ENCODE measurements at places on chromosomes 5 and 9.

- no peak for DNase-seq
Measured at GRCh38 chr5:8864053-8864452, 681.8 kb downstream of the SEMA5A start.

GRCh38 chr5:58484505-58484904 is 6.7 kb upstream of the GAPT start:
- DNase-seq = no peak

DNA sequence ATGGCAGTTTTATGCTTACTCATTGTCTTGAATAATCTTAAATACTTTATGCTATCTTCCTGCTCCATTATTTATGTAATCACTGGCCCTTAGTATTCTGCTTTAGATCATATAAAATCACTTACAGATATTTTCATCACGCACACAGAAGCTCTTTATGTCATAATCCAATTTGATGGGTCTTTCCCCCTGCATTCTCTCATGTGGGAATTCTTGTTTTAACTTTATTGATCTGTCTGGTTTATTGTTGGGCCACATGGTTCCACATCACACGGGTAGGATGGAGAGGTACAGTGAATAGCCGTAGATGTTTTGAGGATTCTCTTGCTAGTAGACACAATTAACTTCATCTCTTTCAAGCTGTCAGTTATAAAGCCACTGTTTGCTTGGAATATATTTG is 27.0 kb downstream of the PLPPR1 start:
- DNase-seq = no peak

DNA sequence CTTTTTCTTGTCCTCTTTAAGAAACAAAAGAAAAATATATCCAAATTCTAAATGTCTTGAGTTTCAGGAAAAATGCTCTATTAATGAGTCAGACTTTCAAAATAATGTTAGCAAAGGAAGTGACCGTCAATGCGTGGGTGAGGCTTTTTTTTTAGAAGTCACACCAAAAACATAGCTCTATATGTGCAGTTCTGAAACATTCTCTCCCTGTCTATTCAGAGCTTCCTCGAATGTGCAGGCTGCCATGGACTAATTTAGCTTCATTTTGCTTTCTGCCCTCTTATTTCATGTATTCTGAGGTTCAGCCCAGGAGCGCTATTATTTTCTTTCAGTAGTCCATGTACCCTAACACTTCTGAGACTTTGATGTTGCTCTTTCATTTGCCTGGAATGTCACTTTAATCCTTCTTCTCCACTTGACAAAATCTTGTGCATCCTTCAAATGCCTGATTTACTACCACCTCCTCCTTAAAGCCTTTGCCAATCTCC is 72.5 kb upstream of the RASA1 start:
- DNase-seq = no peak

DNA sequence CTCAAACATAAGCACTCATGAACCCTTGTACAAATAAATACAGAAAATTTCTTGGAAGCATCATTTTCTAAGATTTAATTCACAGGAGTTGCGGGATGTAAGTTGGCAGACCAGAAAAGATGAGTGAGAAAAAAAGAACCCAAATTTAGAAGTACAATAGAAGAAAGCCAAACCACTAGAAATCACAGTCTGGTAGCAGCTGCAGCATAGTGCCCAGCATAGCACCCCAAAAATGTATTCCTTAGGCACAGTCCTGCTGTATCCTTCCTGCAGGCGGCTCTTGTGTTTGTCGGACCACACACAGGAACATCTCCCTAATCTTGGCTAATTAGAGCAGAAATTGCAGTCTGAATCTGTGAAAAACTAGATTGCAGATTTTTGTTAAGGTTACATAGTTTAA is 208.5 kb upstream of the TRPM3 start:
- no peak for DNase-seq

DNA sequence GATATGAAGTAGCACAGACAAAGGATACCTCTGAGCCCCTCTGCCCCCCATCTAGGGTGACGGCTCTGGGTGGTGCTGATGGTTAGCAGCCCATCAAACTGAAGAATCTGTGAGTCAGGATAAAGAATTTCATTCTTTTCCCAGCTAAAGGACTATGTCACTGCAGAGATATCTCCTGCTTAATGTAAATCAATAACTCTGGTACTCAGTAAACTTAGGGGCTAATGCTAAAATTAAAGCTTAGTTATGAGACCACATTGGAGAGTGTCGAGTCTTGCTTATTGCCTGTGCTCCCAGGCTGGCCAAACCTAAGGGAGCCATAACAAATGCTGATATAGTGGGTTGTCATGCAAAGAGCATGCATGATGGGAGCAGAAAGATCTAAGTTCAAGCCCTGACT is 25.6 kb upstream of the ACTBL2 start:
- no peak for DNase-seq

DNA sequence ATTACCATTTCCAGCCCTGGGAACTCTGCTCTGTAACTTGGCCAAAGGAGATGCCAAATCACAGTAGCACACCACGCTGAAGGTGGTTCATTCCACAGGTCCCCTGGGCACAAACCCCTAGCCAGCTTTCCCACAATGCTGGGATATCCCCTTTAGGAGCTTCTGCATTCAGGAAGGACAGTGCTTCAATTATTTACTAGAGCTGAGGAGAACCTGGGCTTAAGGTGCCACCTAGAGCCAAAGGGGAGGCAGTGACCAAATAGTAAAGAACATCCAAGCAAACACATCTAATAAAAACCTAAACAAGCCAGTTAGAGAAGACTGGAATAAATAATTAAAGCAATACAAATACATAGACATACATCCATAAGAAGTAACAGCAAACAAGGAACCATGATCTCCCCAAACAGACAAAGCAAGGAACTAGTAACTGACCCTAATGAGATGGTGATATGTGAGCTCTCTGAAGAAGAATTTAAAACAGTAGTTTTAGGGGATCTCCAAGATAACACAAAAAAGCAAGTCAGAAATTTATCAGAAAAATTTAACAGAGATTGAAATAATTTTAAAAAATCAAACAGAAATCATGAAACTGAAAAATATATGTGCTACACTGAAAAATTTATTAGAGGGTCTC is 14.6 kb downstream of the KIF4B start:
- no peak for DNase-seq

DNA sequence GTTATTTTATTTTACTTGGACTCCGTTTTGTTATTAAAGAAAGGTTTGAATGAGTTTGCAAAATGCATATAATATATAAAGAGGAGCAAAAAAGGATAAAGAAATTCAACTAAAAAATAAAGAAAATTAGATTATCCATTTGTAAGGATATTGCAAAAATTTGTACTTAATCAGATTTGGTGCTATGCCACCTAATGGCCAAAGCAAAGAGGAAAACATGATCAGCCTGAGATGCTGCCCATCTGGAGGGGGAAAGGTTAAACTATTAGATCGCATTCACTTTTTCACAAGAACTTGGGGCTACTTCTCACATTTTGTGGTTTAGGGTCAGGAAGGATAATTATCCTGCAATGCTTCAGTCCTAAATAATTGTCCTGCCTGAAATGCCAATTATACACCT is 350.6 kb downstream of the MLLT3 start:
- DNase-seq = no peak

DNA sequence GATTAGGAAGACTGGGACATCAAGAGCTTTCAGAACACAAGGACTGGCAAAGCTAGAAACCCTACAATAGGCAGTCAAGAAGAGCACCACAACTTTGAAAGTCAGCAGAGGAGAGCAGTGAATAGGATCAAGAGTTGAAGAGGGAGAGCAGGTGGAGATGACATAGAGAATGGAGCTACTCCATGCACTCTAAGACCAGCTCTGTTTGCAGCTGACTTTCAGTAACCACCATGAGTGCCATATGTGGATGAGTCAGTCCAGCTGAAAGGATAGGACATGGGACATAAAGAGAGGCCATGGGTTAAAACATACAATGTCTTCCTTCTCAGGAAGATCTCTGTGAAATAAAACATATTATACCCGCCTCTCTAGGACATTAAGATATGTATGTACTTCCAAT is 289.1 kb upstream of the KLF4 start:
- no peak for DNase-seq

DNA sequence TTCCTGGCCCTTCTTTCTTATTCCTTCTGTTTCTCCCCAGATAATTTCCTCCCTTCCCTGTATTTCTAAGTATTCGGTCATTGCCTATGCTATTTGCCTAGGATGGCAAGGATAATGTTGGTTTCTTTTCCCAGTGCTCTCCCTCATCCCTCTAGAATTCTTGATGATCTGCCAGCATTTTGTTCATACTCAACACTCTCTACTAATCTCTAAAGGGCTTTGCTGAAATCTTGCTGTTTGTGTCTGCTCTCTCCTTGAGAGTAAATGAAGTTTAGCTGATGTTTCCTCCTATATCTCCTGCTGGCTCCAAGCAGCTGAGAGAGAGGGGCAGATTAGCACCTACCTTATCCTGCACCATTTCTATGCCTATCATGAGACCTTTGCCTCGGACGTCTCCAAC is 38.1 kb downstream of the AGXT2 start:
- DNase-seq = no peak

- no peak for DNase-seq
Measured at GRCh38 chr5:75670577-75670976, 46.7 kb downstream of the POC5 start.

GRCh38 chr5:132023258-132024116 is 12.0 kb upstream of the ACSL6 start:
- DNase-seq = peak; percentile 52

- no peak for DNase-seq
Measured at GRCh38 chr9:87665505-87665904, 60.4 kb upstream of the CTSL start.

GRCh38 chr5:148382961-148383360 is 797 bp upstream of the FBXO38 start:
- no peak for DNase-seq

DNA sequence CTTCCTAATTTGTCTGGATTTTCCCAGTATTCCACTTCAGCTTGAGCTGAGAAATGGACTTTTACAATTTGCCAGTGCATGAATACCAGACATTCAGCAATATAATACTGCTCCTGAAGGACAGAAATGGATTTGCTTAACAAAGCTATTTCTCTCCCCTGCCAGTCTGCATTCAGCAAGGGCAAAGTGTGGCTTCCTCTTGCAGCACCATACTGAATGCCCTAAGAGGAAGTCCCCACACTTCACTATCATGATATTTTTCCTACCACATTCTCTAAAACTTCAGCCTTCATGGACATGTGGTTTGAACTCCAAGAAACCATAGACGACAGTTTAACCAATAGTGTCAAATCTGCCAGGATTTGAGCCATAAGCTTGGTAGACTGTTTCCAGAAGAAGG is 19.8 kb upstream of the TLE4 start:
- DNase-seq = no peak

DNA sequence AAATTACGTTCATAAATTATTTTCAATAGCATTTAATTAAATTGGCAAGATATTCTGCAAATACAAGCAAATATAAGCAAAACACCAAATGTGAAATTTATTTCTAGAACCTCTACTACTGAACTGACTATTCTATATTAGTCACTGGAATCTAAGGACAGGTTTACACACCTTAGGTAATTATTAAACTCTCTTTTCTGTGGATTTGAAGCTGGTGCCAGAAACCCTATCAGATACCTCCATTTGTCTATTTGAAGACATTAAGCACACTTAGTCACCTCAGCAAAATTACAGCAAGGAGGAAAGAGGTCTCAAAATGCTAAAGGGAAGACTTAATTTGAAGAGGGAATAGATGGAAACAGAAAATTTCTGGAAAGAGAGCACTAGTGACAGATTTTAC is 83.4 kb downstream of the CPLANE1 start:
- no peak for DNase-seq

DNA sequence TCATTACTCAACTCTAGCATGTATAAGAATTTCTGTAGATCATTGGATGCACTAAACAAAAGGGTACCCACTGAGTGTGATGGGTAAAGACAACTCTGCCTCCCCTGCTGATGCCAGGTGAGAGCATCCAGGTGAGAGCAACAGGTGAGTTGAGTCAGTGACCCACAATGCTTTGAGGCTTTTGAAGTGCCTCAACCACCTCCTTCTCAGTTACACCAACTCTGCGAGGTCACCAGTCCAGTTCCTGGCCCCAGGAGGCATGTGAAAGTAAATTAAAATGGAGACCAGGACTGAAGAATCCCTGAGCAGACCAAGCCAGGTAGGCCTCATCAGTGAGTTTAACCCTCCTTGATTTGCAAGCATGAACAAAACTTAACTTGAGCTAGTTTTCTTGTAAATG is 505.8 kb downstream of the EBF1 start:
- DNase-seq = no peak

DNA sequence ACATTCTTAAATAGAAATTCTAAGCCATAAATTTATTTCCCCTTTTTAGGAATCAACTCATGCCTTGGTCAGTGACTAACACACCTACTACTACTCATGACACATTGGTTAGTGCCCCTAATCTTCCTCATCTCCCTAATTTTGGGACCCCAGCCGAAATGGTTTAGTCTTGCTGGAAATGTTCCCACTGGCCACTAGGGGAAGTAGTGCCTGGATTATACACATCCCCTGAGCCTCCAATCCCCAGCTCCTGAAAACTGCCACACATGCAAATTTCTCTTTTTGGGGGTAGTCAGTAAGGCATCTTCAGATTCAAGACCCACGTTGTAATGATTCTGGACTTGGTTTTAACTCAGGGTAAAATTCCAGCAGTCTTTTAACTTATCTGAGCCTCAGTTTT is 79.8 kb downstream of the HSD17B3 start:
- DNase-seq = no peak

DNA sequence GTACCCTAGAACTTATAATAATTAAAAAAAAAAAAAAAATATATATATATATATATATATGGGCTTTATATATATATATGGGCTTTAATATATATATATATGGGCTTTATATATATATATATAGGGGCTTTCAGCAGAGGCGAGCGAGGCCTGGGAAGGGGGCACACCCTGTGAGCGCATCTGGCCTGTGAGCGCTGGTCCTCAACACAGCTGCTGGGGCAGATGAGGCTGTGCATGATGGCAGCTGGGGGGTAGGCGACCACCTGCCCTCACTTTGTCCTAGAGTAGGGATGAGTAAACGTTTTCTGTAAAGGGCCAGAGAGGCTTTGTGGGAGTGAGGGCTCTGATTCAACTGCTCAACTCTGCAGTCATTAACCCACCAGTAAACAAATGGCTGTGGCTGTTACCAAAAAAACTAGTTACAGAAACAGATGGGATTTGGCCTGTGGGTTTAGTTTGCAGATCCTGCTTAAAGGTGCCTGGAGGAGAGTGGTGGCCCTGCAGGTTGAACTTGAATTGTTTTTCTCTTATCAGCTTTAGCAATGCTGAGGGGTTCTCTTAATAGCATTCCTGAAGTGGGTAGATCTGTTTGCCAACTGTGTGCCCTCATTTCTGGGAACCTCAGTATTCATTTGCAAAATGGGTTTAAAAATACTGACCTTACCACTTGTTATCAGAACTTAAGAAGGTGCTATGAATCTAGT is 88.1 kb upstream of the EPB41L4B start:
- no peak for DNase-seq

DNA sequence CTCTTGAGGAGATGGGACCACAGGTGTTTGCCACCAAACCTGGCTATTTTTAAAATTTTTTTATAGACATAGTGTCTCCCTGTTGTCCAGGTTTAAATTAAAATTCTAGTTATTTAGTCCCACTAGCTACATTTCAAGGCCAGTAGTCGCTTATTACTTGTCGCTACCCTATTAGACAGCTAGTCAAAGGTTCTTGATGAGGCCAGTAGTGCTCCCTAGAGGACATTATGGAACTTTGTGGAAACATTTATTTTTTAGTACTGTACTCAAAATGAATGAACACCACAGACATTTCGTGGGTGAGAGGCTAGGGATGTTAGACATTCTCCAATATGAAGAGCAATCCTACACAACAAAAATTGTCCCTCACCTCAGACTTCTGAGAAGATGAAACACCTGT is 14.4 kb upstream of the GRXCR2 start:
- DNase-seq = no peak
